NCI-H510A treated with DMSO at 0.1 percent for 48 hours (cell line): ENCODE measurements at places on chromosomes 1 and 21.

DNA sequence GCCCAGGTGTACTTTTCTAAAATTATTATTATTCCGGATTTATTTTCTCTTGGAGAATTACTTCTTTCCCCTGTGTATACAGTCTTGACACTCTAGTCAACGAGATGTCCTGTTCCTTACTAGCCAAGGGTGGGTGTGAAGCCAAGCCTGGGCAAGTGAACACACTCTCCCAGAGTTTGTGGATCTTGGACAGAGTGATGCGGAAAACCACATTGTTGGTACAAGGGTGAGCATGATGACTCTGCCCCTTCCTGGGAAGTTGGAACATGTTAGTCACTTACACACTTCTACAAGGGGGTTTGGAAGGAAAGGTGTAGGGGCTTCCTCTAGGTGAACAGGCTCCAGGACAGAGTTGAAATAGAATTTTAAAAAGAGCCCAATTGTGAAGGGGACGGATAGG, 20.0 kb upstream of the RD3 start:
- no peak for DNase-seq

GRCh38 chr1:186418503-186418902, 42.4 kb downstream of the PDC start:
- DNase-seq: peak; percentile 68

DNA sequence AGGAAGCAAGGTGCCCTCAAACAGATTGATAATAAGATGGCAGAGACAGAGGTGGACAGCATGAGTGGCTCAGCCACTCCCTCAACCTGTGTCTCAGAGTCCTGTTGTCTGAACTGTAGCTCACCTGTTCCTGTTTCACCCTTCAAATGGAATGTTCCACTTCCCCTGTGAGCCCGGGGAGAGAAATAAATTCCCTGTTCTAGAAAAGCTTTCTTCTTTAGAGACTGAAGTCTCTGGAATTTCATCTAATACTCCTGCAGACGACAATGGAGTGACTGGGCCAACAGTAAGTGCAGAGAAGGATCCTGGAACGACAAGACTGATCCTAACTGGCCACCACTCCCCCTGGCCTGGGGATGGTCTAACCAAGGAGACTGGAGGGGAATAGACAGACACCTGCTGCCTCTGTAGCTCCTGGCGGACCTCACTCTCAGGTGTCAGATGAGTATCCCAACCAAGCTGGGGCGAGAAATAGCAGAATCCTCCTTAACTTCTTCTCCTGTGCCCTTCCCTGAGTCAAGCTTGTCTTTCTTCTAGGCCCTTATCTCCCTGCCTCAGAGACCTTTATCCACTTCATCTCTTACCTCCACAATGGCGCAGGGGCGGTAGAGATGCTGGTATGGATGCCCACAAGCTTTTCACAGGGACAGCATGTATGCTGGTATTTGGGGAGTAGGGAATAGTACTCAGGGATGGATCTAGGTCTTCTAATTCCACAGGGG, 45.4 kb downstream of the PLEKHA6 start:
- DNase-seq: peak; percentile 94

GRCh38 chr1:7932524-7933138, 8.0 kb downstream of the TNFRSF9 start:
- DNase-seq: no peak

DNA sequence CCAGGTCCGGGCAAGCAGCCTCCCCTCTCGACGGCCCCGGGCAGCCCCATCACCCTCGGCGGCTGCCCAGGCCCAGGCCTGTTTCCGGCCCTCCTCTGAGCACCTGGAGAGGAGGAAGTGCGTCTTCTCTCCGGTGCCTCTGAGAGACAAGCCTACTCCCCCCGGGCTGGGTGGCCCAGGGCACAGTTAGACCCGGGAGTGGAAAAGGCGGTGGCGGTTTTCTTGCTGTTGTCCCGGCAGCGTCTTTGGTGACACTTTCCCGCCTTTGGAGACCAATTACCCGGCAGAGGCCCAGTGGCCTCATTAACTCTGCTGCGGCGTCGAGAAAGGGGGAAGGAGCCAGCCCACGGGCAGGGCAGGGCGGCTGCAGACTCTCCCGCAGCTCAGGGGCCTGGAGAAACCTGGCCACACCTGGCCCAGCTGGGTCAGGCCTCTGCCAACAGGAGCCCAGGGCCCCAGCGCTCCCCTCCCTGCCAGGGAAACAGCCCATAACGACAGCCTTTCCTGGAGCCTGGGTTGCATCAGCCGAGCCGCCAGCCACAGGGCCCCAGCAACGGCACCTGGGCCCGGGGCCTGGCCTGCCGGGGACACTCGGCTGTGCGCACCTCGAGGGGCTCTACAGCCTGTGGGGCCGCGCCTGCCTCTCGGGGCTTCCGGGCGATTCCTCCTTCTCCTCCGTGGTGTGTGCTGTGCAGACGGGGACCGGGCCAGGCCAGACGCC, 28.4 kb upstream of the C1orf159 start:
- peak; percentile 99 for DNase-seq

- no peak for DNase-seq
These were observed 6.7 kb downstream of the LSS start for GRCh38 chr21:46221664-46222435.

GRCh38 chr1:224368409-224368808, 11.7 kb downstream of the CNIH4 start:
- no peak for DNase-seq

DNA sequence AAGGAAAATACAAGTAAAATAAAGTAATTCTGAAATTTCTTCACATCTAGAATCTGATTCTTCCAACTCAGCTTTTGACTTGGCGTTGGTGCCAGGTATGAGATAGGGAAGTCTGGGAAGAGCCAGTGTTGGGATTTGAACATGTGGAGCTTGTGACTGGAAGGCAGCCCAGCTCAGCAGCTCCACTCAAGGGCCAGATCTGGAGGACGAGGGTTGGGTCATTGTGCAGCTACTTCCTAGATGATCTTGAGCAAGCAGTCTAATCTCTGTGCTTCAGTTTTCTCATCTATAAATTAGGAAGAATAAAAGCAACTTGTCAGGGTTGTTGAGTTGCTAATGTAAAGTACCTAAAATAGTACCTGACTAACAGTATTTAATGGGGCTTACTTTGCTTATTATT, 5.0 kb downstream of the ADARB1 start:
- DNase-seq: no peak

DNA sequence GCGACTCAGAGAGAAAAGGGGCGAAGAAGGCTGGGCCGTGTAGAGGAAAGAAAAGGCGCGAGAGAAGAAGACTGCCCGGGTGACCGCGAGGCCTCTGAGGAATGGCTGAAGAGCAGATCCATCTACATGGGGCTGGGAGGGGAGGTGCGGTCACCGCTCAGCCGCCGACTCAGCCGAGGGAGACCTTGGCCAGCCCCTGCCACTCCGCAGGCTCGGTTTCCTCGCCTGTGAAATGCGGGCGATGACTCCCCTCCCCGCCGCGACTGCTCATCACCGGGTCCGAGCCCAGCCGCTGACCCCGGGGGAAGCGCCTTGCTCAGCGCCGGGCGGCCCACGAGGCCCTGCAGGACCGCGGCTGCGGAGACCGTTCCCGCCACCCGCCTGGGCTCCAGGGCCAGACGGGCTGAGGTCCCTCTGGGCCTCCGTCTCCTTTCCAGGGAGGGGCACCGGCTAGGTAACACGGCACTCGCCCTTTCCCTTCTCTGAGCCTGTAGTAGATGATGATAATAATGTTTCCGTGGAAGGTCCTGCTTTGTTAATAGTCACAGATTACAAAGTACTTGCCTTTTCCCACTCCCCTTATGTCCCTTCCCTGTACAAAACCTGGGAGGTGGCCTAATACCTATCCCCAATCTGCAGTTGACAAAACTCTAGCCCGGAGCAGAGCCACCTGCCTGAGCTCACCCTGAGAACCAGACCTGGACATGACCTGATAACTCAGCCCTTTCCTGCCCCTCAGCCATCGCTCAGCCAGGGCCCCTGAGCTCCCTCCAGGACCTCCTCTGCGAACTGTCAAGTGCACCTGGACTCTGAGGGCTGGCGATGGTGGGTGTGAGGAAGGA, 1.6 kb upstream of the BSND start:
- DNase-seq: no peak

DNA sequence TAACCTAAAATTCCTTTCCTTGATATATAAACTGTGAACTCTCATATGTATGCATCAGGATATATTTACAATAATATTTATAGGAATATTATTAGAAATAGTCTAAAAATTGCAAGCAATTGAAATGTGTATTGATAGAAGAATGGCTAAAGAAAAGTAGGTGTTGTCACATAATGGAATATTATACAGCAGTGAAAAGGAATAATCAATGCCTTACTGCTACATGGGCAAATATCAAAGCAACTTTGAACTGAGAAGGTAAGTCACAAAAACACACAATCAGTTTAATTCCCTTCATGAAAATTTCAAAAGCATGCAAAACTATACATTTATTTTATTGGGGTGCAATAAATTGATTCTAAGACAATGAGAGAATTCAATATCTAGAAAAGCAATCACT, 35.7 kb upstream of the CDC14A start:
- no peak for DNase-seq

DNA sequence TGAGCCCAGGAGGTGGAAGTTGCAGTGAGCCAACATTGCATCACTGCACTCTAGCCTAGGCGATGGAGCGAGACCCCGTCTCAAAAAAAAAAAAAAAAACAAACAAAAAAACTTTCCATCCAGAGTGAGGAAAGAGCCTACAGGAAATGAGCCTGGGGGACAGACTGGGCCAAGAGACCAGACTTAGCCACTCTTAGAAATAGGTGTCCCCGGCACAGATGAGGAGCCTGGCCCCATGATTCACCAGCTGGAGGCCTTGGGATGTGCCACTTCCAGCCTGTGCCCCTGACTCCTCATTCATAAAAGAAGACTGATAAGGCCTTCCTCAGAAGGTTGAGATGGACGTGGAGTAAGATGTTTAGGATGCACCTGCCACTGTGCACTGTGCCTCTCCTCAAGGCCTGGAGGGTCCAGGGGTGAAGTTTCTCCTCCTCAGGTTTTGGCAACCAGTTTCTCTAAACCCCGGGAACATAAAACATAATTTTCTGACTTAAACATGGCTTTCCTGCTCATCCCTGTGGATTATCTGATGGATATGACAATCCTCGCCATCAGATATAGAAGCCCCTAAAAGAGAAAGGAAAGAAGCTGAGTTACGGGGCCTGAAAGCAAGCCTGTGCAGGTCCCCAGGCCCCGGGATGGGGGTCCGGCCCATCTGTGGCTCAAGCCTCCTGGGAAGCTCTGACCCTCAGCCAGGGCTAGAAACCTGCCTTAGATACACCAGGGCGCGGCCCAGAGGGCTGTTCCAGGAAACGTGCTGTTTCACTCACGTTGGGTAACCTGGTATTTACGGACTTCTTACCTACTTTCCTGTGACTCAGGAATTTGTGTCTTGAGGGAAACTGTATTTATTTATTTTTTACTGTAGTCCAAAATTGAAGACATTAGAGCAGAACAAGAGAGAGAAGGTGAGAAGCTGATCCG, 26.0 kb downstream of the MX1 start:
- no peak for DNase-seq

GRCh38 chr1:38028671-38029070, 16.1 kb downstream of the UTP11 start:
- no peak for DNase-seq

DNA sequence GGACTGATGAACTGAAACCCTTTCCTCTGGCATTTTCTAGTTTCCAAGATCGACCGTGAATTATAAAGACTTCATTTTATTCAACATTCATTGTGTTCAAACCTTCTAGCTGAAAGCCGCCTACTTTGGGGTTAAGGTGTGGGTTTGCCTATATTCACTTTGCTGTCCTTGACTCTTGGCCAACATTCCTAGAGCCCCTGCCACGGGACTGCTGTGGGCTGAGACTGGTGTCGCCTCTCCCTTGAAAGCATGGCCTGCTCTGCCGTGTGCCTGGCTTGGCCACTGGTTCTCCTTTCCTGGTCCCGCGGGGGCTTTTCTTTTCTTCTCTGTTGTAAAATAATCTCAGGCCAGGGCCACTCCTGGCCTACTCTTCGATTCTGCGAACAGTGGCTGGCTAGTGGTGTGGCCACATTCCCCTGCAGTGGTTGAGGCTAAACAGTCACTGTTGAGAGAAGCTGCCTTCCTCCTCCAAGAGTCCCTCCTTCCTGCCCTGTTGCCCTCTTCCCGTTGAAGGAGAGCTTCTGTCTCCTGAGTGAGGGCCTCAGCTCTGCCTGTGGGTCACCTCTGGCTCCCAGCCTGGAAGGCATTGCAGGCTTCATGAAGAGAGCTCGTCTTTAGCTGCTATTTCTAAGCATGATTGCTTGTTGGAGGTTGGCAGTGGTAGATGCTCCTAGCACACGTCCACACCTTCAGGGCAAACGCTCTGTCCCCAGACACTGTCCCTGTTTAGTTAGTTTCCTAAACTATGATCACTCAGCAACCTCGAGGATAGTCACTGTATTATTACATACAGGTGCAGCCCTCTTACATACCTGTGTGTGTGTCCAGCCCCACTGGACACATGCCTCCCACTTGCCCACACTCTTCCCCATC, 80.5 kb downstream of the GALNT2 start:
- no peak for DNase-seq

DNA sequence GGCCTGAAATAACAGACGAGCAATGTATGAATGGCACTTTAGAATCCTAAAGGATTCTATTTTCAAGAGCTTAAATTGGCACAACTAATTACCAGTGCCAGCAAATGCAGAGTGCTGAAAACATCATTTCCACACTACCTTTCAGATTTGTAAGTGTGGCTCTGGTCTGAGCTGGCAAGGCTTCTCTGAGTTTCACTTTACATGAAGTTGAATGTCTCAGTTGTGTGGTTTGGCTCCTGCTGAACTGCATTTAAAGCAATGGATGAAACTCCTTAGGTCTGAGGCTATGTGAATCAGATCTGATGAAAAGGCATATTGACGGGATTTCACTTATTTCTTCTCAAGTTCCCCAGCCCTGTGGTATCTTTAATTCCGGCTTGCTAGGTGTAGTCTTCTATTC, 114.8 kb upstream of the PTGFR start:
- no peak for DNase-seq
